Stimulated activated CD8-positive, alpha-beta memory T cell treated with anti-CD3 and anti-CD28 coated beads, Interleukin-4, amount 100 ng/mL, for 1 hour (primary cell): ENCODE measurements at places on chromosomes 3 and 15.

- no peak for DNase-seq
These were observed 310.8 kb downstream of the SHQ1 start for GRCh38 chr3:72537448-72537847.

DNA sequence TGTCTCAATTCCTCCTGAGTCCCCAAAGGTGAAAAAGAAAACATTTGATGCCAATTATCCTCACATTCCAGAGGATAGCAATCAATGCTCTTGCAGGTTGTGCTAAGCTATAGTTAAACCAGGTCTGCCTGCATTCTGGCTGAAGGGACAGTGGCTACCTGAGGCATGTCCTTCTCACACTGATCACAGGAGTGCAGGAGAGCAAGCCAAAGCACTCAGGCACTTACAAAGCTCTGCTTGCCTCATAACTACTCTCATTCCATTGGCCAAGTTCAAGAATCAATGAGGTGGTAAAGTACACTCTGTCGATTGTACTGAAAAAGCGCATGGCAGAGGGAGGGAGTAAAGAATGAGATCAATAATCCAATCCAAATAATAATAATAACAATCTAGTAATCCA lies 342.0 kb upstream of the PPP2R3A start:
- DNase-seq = no peak

- DNase-seq = no peak
These were observed 525.5 kb downstream of the ZIC1 start for GRCh38 chr3:147934451-147935180.

- DNase-seq = no peak
These were observed 323.5 kb upstream of the ROPN1 start for GRCh38 chr3:124315215-124316033.

DNA sequence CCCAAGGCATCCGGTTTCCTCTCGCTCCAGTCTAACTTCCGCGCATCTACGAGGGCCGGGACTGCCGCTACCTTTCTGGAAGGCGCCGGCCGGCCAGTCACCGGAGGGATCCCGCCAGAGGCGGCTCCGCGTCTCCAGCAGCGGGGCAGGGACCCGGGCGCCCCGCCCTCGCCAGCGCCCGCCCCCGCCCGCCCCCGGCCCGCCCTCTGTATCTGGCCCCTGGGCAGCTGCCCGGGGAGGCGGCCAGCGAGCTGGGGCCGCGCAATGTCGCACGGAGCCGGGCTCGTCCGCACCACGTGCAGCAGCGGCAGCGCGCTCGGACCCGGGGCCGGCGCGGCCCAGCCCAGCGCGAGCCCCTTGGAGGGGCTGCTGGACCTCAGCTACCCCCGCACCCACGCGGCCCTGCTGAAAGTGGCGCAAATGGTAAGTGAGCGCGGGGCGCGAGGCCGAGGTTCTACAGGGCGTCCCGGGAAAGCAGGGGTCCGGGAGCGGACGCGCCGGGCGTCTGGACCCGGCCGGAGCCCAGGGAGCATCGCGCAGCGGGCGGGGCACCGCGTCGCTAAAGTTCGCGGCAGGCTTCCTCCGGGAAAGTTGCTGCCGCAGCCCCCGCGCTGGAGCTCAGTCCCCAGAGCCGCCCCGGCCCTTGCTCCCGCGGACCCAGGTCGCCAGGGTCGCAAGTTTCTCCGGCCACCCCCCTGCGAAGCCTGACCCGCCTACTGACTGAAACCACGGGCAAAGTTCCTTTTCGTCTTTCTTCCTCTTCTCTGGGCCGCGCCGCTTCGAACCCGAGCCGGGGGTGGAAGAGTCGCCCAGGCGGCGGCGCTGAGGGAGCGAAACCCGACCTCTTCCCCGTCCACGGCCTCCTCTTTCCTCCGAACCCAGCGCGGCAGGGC lies at the start of gene CMTM7:
CMTM7 (plus strand) TSS at position 211 of the 893 bp plus-strand sequence; CDS start at position 265, 54 bp downstream.
- no peak for DNase-seq

GRCh38 chr3:43215663-43216275 lies 70.6 kb upstream of the SNRK start:
- no peak for DNase-seq

DNA sequence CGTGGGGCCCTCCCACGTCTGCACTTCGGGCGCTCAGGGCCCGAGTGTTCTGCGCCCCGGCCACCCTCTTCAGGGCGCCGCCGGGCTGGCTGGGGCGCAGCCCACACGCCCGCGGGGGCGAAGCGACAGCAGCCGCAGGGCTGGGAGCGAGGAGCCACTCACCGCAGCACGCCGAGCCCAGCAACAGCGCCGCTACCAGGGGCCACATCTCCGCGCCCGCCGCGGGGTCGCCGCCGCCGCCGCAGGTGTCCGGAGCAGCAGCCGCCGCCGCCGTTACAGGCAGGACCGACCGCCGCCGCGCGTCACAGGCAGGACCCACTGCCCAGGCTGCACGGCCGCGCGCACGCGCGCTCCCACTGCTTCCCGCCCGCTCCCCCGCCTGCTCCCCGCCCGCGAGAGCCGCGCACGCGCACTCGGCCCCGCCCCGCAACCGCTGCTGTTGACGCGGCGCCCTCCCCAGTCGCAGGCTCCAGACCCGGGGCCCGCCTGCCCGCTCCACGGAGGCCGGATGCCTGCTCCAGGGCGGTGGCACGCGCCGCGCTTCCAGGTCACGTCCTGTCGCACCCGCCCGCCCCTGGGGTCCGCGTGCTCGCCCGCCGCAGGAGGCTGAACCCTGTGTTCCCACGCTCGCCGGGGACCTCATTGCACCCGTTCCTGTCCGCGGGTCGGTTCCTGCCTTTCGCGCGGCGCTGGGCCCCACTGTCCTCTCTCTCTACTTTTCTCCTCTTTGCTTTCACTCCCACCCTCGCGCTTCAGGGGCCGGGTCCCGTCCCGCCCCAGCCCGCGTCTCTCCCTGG lies at the start of gene CD47:
CD47 (minus strand) TSS at position 331 of the 797 bp plus-strand sequence; CDS start at position 208, 123 bp downstream.
- DNase-seq = peak; percentile 84

- no peak for DNase-seq
These were observed 1.5 kb upstream of the ADAMTS17 start for GRCh38 chr15:100343251-100343650.
